Lower lobe of right lung (tissue), 2 donors: ENCODE measurements at places on chromosomes 1 and 21.

GRCh38 chr1:51535006-51535592 lies 16.0 kb upstream of the EPS15 start:
- no peak for DNase-seq

DNA sequence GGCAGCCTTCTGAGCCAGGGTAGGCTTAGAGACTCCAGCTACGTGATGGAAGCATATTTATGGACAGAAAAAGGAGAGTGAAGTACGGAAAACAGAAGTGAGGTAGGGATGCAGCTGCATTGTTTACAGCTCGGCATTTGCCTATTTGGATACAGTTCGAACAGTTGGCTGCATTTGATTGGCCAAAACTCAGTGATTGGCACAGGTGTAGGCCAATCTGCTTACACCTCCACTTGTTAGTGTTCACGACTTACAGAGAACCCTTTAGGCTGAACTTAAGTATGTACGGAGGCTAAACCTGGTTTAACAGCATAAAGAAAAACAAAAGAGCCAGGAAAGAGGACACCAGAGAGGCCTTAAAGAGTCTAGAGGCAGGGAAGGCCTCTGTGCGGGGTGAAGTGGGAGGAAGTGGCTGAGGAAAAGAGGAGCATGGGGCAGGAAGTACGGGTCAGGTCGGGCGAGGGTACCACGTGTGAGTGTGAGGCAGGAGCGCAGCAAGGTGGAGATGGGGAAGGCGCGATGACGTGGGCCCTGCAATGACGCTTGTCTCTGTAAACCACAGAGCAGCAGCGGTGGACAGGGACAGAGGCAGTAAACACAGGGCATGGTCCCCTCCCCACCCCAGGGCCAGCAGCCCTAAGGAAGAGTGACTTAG lies 32.0 kb downstream of the RSPH1 start:
- peak; percentile 58 for DNase-seq

DNA sequence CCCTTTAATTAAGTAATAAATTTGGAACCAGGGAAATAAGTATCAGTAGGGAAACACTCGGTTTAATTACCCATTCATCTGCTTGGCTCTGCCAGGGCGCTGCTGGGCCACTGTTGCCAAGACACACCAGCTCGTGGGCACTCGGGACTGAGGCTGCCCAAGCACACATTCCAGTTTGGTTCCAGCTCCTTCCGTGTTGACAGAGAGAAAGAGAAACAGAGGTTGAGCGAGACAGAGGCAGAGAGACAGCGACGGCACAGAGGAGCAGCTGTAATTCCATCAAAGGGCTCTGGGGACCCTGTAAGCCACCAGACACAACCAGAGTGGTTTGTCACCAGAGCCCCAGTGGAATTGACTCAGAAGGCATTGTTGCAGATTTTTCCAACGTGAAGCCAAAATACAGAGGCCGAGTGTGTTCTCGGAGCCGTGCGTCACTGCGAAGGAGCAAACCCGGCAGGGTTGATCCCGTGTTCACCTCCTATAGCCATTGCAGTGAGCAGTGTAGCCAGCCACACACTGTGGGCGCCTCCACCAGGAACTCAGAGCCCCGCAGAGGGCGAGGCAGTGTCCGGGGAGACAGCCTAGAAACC lies 33.5 kb downstream of the SYF2 start:
- no peak for DNase-seq

- DNase-seq, result no peak
These were observed 24.5 kb downstream of the PARK7 start for GRCh38 chr1:7985851-7986612.

DNA sequence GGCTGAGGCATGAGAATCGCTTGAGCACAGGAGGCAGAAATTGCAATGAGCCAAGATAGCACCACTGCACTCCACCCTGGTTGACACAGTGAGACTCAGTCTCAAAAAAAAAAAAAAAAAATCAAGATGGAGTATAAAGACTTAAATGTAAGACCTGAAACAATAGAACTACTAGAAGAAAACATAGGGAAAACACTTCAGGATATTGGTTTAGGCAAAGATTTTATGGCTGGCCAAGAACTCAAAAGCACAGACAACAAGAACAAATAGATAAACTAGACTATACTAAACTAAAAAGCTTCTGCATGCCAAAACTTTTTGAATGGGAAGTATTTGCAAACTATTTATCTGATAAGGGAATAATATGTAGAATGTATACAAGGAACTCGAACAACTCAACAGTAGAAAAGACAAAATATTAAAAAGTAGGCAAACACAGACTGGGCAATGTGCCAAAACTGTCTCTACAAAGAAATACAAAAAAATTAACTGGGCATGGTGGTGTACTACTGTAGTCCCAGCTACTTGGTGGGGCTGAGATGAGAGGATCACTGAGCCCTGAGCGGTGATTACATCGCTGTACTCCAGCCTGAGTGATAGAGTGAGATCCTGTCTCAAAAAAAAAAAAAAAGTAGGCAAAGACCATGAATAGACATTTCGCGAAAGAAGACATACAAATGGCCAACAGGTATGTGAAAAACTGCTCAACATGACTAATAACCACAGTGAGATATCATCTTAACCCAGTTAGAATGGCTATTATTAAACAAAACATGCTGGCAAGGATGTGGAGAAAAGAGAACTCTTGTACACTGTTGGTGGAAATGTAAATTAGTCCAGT lies 25.3 kb downstream of the DTL start:
- no peak for DNase-seq

DNA sequence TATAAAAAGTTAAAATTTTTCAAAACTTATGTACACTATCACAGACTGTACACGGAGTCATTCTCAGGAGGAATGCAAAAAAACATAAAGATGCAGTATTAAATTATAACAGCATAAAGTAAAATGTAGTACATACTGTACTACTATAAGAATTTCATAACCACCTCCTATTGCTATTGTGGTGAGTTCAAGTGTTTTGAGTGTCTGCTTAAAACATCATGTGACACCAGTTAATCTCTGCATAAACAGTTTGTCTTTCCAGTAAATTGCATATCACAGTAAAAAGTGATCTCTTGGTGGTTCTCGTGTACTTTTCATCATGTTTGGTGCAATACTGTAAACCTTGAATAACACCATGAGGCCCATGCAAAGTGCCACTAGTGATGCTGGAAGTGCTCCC lies 45.2 kb downstream of the SDCCAG8 start:
- DNase-seq, result no peak

DNA sequence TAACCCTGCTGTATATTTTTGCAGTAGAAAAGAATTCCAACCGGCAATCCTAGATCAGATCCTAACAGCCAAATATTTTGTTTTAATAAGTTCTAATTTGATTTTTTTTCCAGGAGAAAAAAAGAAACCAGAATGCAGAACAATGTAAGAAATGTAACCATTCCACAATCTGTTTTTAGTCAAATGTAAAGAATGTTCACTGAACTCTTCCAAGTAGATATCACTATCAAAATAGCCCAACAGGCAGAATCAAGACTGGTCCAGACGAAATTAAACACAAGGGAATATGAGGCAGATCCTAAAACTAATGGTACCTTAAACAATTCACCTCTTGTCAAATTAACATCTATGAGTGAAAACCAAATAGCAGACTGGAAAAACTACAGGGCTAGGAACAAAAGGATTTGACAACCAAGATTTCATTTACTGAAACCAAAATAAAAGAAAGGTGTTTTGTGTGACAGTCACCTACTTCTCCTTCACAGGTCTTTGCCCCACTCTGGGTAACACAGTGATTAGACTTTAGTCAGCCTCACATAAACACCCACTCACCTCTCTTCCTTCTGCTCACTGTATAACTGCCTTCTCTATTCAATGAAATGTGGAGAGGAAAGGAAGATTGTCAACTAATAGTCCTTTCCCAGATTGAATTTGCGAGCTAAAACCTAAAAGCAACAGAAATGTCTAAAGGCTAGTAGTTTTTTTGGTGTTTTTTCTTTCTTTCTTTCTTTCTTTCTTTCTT lies 137.9 kb downstream of the FAF1 start:
- no peak for DNase-seq

DNA sequence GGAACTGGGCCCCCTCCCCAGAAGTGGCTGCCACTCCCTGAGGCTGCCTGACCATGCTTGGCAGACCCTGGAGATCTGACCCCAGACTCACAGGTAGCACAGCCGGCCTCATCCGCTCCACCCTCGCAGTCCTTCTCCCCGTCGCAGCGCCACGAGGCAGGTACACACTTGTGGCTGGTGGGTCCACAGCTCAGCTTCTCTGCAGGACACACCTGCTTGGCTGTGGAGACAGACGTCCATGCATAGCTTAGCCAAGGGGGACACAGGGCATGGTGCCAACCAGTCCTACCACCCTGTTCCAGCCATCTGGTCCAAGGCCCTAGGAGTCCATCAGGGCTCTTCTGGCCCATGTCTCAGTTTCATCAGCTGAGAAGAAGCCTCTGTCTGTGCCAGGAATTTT lies 42.2 kb upstream of the MAGOH start:
- no peak for DNase-seq

- no peak for DNase-seq
These were observed 15.0 kb upstream of the TGFB2 start for GRCh38 chr1:218330043-218330623.

DNA sequence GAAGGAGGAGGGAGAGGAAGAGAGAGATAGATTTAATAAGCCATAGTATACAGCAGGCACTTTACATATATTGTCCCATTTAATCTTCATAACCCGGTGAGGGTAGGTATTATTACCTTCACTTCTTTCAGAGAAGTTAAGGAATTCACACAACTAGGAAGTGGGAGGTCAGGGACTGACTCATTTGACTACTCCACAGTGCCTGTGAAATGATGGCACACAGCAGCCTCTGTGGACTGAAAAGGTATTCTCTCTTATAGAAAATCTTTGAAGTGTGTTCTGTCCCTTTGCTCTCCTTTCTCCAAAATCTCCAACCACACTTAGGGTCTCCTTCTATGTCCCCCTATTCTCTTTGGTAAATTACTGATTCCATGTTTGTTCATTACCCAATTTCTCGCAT lies 23.9 kb downstream of the PALMD start:
- no peak for DNase-seq

DNA sequence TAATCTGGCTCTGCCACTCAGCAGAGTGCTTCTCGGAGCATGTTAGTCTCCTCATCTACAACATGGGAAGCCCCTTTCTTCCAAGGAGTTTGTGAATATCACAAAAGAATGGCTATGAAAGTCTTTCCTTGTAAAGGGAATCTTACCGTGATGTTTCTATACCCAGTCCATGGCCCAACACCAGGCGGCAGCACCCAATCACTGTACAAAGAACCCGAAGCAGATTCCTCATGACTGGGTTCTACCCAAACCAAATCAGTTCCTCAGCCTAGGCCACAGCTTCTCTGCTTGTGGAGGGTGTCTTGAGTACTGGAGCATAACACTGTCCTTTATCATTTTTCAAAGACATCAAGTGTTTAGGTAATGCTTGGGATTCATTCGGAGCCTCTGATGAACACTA lies 16.6 kb upstream of the SLFNL1 start:
- no peak for DNase-seq

DNA sequence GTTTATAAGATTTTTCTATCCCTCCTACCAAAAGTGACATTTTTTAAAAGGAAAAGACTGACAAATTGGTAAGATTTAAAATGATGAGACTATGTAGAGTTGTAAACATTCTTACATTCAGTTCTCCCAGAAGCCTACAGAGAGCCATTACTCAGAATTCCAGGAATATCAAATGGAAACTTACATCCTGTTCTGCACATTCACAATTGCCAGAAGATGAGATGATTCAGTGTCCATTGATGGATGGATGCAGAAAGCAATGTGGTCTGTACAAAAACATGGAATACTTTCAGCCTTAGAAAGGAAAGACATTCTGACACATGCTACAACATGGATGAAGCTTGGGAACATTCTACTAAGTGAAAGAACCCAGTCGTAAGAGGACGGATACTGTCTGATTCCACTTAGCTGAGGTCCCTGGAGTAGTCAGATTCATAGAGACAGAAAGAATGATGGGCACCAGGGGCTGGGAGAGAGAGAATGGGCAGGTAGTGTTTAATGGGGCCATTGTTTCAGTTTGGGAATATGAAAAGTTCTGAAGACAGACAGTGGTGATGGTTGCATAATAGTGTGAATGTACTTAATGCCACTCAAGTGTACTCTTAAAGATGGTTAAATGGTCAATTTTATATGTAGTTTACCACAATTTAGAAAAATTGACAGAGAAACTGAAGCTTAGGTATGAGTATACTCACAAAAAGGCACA lies 16.6 kb downstream of the MX1 start:
- no peak for DNase-seq

GRCh38 chr1:205423814-205424399 lies 2.1 kb upstream of the LEMD1 start:
- no peak for DNase-seq

- DNase-seq, result no peak
These were observed 23.3 kb downstream of the ZBTB17 start for GRCh38 chr1:15952317-15953258.

GRCh38 chr1:228000836-228001563 lies 5.8 kb upstream of the WNT3A start:
- no peak for DNase-seq

- no peak for DNase-seq
These were observed 670.9 kb upstream of the NR5A2 start for GRCh38 chr1:199356561-199356960.

DNA sequence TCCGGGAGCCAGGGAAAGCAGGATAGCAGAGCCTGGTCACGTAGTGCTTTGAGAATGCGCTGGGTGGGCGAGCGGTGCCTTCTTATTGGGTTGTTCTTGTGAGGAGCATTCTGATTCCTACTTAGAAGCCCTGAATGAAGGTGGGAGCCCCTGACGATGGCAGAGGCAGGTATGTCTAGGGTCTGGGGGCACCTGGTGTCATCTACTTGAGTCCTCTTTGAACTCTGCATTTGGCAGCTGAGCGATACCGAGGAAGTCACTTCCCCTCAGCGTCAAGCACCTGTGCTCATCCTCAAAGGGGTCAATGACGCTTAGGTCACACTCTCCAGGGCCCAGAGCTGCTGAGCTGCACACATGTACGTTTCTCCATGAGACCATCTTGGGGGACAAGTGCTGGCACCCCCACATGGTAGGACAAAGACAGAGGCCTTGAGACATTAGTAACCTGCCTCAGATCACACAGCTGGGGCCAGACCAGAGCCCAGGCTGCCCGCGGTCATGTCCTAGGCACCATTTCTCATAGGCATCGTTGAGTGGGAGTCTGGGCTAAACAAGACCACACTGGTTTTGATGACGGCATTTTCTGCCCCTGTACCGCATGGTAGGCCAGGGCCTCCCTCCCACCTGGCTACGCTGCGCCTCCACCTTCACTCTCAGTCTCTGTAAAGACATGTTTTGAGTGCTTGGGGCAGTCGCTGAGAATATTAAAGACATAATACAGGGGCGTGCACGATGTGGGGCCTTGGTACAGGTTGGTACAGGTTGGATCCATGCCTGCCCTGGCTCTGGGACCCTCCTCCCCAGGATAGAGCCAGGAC lies 69.1 kb upstream of the ABCG1 start:
- DNase-seq, result no peak

GRCh38 chr1:182596934-182597333 lies 7.3 kb downstream of the RGS16 start:
- no peak for DNase-seq

DNA sequence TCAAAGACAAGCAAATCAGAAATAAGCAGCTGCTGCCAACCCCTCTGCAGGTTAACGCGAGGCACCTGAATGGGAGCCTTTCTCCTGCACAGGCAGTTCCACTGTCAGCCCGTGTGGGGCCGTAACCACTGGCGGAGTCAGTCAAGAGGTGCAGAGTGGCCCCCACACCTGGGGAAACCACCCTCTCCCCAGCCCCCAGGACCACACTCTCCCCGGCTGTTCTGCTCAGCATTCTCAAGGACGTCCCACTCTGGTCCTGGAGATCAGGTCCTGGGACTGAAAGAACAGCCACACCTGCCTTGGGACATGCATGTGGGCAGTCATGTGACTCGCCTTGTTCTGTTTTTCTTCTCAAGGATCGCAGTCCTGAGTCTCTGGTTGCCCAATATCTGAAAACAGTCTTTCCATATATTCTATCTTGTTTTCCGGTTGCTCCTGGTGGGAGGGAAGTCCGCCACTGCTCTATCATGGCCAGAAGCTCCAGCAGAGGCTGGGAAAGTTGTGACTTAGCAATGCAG lies 252.5 kb downstream of the PTPRU start:
- no peak for DNase-seq
